ENCODE measurements at places on chromosomes 4 and X. TPM values are rescaled to one million over a fixed set of nuclear protein-coding genes. Genes with fewer than 3 reads are reported as not detected.

- no peaks in the 10 kb centered on the region for H3K4me1 ChIP-seq
- H3K4me3 ChIP-seq, result no peak overlapping the region
- H3K27ac ChIP-seq, result no peak overlapping the region
- no peaks in the 10 kb centered on the region for H3K36me3 ChIP-seq
- no peaks in the 10 kb centered on the region for H3K27me3 ChIP-seq
- DNase-seq, result no peak
Measured at GRCh38 chr4:26590639-26591038, 6.8 kb downstream of the TBC1D19 start.

DNA sequence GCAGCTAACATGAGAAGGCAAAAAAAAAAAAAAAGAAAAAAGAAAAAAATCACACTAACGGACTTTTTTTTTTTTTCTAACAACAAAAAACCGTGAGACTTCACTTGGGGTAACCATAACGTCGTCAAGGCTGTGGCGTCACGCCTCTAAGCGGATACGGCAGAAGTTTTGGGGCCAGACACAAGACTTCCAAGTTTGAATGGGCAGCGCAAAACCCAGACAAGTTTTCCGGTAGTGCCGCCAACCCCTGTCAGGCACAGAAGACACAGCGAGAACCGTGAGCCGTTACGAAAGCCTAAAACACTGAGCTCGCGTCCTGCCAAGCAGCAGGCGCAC lies 556 bp upstream of the SMARCA5 start:
- peaks cover under 1% of the 10 kb centered on the region for H3K36me3 ChIP-seq
- peak overlapping the region; percentile 85 for H3K27ac ChIP-seq
- H3K27me3 ChIP-seq, result no peaks in the 10 kb centered on the region

GRCh38 chrX:13463608-13464007 lies 105.8 kb upstream of the EGFL6 start:
- H3K36me3 ChIP-seq, result no peaks in the 10 kb centered on the region
- no peak overlapping the region for H3K4me3 ChIP-seq
- H3K27ac ChIP-seq, result peak overlapping the region; percentile 45
- no peaks in the 10 kb centered on the region for H3K27me3 ChIP-seq
- DNase-seq, result peak; percentile 79

- H3K27me3 ChIP-seq, result no peaks in the 10 kb centered on the region
- DNase-seq, result no peak
- no peak overlapping the region for H3K27ac ChIP-seq
- no peaks in the 10 kb centered on the region for H3K4me1 ChIP-seq
- no peak overlapping the region for H3K4me3 ChIP-seq
Measured at GRCh38 chrX:79440336-79440735, 73.2 kb upstream of the ITM2A start.

DNA sequence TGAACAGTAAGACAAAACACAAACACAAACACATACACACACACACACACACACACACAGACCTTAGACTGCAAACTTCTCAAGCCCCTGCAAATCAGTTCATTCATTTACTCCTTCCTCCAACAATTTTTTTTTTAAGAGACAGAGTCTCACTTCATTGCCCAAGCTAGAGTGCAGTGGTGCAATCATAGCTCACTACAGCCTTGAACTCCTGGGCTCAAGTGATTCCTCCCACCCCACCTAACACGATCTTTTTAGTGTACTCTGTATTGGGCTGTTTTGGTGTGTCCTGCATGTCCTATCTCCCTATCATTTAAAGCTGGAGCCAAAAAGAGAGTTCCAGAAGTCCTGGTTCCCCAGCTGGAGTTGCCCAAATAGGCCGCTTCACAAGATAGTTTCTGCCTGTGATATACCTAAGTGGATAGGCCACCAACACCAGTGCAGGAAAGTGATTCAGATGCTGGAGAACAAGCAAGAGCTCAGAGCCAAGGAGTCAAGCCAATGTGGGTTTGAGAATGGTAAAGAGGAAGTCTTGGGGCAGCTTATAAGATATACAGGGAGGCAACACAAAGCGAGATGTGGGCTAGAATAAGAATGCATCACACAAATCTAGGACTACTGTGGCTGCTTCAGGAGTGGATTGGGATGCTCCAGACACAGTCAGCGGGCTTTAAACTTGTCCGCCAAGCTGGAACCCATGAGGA lies 85.4 kb upstream of the RAPGEF2 start:
- DNase-seq, result no peak
- no peaks in the 10 kb centered on the region for H3K36me3 ChIP-seq
- H3K27ac ChIP-seq, result no peak overlapping the region
- no peak overlapping the region for H3K4me3 ChIP-seq

GRCh38 chrX:18696653-18697052 lies 10.8 kb upstream of the PPEF1 start:
- H3K4me3 ChIP-seq, result no peak overlapping the region

DNA sequence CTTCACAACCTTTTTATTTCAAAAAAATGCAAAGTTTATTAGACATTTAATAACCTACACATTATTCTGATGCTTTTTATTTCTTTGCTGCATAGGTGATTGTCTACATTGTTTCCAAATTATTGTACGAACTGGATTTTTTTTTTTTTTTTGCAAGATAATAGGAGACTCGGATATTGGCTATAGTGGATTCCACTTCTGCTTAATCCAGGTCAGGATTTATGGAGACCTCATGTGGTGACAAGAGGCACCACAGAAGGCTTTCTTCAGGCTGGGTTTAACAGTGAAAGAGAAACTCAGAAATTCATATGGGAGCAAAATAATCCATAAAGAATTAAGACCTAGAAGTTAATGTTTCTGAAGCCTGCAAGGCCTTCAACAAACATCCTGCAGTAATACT lies 2.4 kb upstream of the SLIT2 start:
- H3K4me1 ChIP-seq, result no peaks in the 10 kb centered on the region
- H3K4me3 ChIP-seq, result no peak overlapping the region
- no peak overlapping the region for H3K27ac ChIP-seq
- DNase-seq, result peak; percentile 19

GRCh38 chrX:118197730-118198129 lies 81.1 kb upstream of the KLHL13 start:
- H3K36me3 ChIP-seq, result no peaks in the 10 kb centered on the region
- H3K4me3 ChIP-seq, result no peak overlapping the region
- no peaks in the 10 kb centered on the region for H3K4me1 ChIP-seq

DNA sequence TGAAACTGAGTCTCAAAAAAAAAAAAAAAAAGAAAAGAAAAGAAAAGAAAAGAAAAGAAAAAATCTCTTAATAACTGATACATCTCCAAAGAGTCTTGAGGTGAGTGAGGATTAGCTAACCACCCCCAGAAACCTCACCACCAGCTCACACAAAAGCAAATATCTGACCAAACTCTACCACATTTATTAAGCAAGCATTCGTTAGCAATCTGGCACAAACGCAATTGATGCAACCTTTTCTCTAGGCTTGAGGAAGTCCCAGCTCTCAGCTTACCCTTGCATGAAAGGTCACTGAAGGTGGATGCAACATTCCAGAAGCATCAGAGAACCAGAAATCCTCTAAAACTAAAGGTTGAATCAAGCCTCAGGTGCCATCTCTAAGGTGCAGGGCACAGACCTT lies 231.9 kb upstream of the BCOR start:
- no peak for DNase-seq
- no peak overlapping the region for H3K4me3 ChIP-seq
- no peaks in the 10 kb centered on the region for H3K36me3 ChIP-seq
- no peaks in the 10 kb centered on the region for H3K4me1 ChIP-seq
- H3K27me3 ChIP-seq, result peaks cover 2% of the 10 kb centered on the region

GRCh38 chr4:119643306-119644042 lies 14.9 kb upstream of the PDE5A start:
- H3K27me3 ChIP-seq, result no peaks in the 10 kb centered on the region
- DNase-seq, result peak; percentile 73
- H3K36me3 ChIP-seq, result no peaks in the 10 kb centered on the region
- H3K4me1 ChIP-seq, result peaks cover 4% of the 10 kb centered on the region

DNA sequence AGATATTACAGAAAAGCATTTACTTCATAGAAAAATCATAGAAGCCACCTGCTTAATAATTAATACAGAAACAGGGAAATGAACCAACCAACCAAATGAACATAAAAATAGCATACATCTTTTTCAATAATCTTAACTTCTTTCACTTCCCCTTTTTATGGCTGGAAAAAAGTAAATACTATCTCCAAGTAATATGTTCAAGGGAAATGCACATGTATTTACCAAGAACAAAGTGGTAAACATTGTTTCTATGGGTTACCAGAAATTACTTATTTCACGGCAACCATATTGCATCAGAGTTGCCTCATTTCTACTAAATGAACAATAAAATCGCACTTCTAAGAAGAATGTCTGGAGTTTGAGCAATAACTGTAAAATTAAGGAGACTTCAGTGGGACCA lies 321.3 kb downstream of the TMA16 start:
- no peak overlapping the region for H3K27ac ChIP-seq
- no peaks in the 10 kb centered on the region for H3K27me3 ChIP-seq
- no peak overlapping the region for H3K4me3 ChIP-seq

- no peak overlapping the region for H3K4me3 ChIP-seq
- no peak overlapping the region for H3K27ac ChIP-seq
- no peak for DNase-seq
- no peaks in the 10 kb centered on the region for H3K4me1 ChIP-seq
- H3K36me3 ChIP-seq, result no peaks in the 10 kb centered on the region
Measured at GRCh38 chr4:30723201-30723955, 3.2 kb downstream of the PCDH7 start.

The GPR101 gene
- not detected for polyA plus RNA-seq

The PPP1R3F gene
- polyA plus RNA-seq, result 1.9 TPM

The FAM47E gene
- polyA plus RNA-seq, result 7.6 TPM

The ETDA gene
- not detected for polyA plus RNA-seq

The NRK gene
- not detected for polyA plus RNA-seq

The DUSP9 gene
- polyA plus RNA-seq, result not detected

The GABRQ gene
- not detected for polyA plus RNA-seq

Measured in small intestine (tissue), 16 donors.